ENCODE measurements at places on chromosomes 6 and 20.
A peak's percentile ranks its signal among the peaks of the same experiment; 100 is the strongest.

DNA sequence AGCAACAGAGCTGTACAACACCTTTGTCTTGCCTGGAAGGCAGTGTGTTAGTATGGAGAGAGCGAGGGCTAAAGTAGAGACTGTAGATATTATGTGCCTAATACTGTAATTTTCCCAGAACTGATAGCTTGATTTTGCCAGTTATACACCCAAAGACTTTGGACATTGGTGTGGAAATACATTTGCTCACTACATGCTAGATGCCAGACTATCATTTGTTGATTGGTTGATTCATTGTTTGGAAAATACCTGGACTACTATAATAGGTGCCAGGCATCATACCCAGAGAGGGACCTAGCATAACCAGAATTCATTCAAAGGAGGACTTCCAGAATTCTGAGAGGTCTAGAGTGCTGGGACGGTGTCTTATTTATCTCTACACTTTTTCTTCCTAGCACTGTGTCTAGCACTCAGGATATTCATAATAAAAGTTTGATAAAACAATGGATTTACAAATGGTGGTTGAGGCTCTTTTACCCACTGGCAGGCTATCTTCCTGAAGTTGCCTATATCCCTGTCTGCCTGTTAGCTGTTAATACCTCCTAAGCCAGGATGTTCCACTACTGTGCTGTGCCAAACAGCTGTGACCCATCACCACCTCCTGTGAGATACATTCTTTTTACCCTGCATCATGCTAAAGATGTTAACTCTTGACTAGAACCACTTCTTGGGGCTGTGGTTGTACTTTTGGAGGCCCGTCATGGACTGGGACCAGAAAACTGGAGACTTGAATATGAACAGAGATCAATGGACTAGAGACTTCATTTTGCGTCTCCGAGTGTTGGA is 72.2 kb upstream of the FUCA2 start:
- DNase-seq: no peak

GRCh38 chr20:63648190-63648589 is 5.0 kb downstream of the STMN3 start:
- no peak for DNase-seq

- no peak for DNase-seq
Measured at GRCh38 chr20:568673-569415, 25.3 kb upstream of the CSNK2A1 start.

DNA sequence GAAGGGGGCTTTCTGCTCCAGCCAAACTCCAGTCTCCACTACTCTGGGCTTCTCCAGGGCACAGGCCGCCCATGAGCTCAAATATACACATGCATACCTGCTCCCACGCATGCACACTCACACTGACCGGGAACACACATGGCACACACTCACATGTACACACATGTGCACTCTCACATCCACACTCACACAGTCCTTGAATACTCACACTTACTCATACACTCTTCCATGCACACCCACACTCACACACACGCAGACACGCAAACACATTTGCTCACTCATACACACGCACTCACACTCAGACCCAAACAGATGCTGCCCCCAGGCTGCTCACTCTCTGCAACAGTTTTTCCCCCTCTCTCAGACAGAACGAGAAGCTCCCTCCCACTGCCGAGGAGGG is 7.0 kb downstream of the GDAP1L1 start:
- no peak for DNase-seq

DNA sequence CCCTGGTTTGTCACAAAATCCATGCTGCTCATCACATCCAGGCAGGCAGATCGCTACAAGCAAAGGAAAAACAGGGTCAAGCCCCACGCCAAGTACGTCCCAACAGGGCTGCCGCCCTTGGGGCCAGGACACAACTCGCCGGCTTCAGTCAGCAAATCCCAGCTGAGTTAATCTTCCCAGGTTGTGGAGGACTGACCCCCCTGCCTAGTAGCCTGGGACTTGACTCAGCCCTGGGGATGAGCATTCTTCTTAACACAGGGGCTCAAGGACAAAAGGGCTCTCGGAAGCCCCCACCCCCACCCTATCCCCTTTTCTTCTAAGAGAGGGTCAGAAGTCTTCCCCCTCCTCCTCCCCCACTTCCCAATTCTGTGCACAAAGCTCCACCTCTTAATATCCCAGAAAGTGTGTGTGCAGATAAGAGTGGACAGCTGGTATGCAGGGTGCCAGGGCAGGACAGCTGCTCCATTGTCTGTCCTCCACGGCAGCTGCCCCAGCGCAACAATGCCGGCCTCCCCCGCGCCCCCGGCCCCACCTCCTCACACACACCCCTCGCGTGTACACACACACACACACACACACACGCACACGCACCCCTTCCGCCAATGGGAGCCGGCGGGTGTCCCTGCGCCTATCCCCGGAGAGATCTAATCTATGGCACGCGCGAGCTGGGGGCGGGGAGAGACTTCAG is 4.5 kb downstream of the DLL1 start:
- DNase-seq: no peak

DNA sequence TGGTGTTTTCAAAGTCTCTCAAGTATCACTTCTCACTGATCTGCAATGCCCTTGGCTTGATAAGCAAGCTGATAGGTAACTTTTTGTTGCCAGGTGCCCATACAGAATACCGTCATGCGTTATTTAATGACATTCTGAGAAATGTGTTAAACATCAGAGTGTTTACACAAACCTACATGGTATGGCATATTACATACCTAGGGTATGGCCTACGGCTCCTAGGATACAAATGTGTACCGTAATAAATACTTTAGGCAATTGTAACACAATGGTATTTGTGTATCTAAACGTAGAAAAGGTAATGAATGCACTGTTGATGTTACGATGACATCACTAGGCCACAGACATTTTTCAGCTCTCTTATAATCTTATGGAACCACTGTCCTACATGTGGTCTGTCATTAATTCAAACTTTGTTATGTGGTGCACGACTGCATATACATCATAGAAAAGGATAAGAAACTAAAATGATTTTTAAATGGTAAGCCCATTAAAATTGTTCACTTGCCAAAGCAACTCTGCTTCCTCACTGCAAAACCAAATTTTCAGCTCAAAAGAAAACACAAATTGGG is 35.7 kb downstream of the CSNK2A1 start:
- DNase-seq: no peak

- DNase-seq: peak; percentile 21
Measured at GRCh38 chr20:32966881-32967781, 37.1 kb downstream of the SUN5 start.

GRCh38 chr20:6914986-6915385 is 147.5 kb downstream of the BMP2 start:
- DNase-seq: no peak

DNA sequence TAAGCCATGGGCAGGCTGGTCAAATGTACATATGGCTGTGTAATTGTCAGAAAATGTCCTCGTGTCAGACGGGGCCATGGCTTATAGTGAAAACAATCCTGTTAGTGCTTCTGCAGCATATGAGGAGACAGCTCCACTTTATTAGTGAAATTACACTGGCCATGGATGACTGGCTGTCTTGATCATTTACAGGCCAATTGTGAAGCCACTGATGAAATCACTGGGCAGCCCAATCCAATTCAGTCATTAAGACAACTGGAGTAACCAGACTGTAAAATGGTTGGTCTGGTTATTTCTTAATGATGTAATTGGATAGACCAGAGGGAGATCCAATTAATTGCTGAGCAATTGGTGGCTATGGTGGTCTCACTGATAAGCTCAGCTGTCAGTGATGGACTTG is 749.5 kb downstream of the KIF16B start:
- no peak for DNase-seq

DNA sequence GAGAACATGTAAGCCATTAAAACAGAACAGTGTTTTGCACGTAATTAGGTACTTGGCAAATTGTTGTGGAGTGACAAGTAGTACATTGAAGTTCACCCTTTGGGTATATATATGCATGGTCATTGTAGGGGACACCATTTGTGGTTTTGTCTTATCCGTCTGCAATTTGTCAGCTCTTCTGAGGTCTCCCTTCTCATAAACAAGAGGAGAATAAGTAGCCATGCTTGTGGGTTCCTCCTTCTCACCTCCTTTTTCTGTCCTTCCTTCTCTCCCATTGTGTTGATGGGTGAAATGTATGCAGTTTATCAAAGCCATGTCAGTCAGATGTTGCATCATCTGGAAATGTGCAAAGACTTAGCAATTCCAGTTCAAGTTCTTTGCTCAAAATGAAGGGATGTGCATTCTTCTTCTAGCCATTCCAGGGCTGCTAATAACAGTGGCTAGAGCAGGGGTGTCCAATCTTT is 70.9 kb downstream of the QKI start:
- DNase-seq: no peak

- DNase-seq: peak; percentile 93
Measured at GRCh38 chr20:38725931-38726803, 1.9 kb downstream of the SLC32A1 start.
